ENCODE measurements at places on chromosomes 2 and 18.

DNA sequence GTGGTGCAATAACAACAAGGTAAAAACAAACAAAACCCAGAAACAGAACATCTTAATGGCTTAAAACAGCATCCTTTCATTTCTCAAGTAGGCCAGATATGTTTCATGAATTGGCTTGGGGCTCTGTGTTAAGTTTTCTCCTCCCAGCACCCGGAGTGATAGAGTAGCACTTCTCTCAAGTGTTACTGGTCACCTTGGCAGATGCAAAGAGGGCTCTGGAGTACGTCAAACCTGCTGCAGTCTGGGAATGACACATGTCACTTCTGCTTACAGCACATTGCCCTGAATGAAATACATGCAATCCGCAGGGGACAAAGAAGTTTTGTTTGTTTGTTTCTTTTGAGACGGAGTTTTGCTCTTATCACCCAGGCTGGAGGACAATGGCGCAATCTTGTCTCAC, 639.3 kb downstream of the CNTNAP5 start:
- no peak for DNase-seq

- DNase-seq, result no peak
Measured at GRCh38 chr18:12121175-12122042, 27.8 kb downstream of the ANKRD62 start.

DNA sequence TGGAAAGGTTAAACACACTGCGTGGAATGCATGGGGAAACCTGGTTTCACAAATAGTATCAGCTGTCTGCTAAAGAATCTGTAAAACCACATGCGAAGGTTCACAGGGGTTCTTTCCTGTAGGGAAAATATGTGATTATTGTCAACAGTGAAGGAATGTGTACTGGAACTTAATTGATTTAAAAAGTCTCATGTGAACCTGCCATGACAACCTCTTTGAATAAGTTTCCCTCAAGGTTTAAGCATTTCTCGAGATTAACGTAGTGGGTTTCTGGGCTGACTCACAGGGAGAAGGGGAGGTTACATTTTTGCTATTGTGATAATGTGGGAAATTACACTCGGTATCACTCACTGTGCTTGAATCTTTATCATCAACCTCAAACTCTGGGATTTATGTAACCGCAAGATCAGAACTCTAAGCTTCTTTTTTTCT, 28.2 kb upstream of the IL1R1 start:
- DNase-seq, result no peak

DNA sequence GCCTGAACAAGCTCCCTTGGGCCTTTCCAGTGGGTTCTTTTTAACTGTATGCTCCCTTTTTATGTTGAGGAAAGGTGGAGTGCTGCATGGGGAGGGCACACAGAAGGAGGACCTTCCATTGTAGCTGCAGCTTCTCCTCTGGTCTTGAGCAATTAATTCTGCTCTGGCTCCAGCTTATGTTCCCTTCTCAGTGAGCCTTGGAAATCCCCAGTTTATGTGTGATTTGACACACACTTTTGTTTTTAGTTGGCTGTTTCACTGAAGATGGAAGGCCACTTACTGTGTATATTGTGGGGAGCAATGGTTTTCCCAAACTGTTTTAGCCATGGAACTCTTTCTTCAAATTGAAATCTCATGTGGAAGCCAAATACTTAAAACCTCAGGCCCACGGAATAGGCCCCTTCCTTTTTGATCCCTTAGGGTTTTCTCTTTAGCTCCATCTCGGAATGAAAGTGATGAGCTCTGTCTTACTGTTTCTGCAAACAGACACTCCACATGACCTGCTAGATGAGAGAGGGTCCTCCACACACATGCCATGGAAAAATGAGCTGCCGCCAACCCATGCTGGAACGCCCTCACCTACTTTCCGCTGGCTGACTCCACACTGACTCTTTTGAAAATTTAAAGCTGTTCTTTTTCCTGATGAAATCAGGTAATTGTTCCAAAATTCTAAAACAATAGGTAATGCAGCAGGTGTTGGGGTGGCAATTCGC, 280.9 kb upstream of the SIX2 start:
- no peak for DNase-seq

- DNase-seq, result no peak
Measured at GRCh38 chr2:209938906-209939305, 63.5 kb upstream of the RPE start.

All from activated CD4-positive, alpha-beta T cell treated with anti-CD3 and anti-CD28 coated beads, Interleukin-2, amount 50 U/mL, for 24 hours (primary cell).